ENCODE measurements at places on chromosomes 12 and 14.
A peak's percentile ranks its signal among the peaks of the same experiment; 100 is the strongest.

GRCh38 chr12:107684029-107684795, 1.4 kb upstream of the PWP1 start:
- no peak for DNase-seq

- peak; percentile 71 for DNase-seq
Observed at GRCh38 chr12:69254046-69254445, 14.7 kb downstream of the CPSF6 start.

DNA sequence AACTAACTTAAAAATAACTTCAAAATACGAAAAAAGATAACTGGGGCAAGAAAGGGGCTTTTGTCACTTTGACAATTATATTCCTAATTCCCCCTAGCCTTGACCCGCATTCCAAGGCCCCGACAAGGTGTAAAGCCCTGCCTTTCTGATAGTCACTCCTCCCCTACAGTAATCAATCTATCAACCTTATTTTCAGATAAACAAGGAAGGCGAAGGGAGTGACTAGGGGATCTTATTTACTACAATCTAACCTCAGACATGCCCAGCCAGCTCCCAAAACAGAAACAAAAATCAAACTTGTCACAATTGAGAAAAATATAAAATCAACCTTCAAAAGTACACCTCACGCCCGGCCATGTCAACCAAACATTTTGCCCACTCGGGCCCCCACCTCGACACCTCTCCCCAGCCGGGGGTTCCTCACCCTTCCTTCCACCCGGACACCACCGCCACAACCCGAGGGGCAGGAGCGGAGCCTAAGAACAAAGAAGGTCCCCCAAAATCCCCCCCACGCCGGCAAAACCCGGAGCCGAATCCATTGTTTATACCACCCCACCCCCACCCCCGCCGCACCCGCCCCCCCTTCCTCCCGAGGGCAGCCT, 562 bp downstream of the ZFYVE1 start:
- peak; percentile 7 for DNase-seq

DNA sequence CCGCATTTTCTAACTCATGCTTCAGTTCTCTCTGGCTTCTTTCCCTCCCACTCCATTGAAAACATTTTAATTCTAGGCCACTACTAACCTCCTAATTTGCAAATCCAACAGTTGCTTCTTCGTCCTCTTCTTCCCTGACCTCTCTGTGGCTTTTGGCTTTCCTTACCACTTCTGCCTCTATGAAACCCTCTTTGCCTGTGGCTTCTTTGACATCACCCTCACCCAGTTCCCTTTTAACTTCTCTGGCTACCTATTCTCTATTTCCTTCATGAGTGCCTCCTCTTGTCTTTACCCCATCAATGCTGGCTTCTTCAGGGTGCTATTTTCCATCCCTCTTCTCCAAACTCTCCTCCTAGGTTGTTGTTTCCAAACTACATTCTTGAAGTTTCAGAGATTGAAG, 4.4 kb upstream of the HCFC2 start:
- peak; percentile 12 for DNase-seq

DNA sequence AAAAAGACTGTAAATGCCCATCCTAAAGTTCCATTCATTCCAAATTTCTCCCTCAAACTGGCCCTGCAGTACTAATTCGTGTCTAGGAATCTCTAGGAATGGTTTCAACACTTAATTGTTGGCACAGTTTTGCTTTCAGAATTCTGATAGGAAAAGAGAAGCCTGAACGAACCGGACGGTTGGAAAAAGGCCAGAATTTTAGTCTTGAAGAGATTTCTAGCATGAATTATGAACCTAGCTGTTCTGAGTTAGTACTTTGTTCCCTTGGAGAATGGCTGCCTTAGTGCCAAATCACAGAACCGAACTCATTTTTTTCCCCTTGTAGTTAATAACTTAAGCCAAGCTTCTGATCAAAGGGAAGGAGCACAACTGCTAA, 262.6 kb downstream of the ADAMTS20 start:
- no peak for DNase-seq

DNA sequence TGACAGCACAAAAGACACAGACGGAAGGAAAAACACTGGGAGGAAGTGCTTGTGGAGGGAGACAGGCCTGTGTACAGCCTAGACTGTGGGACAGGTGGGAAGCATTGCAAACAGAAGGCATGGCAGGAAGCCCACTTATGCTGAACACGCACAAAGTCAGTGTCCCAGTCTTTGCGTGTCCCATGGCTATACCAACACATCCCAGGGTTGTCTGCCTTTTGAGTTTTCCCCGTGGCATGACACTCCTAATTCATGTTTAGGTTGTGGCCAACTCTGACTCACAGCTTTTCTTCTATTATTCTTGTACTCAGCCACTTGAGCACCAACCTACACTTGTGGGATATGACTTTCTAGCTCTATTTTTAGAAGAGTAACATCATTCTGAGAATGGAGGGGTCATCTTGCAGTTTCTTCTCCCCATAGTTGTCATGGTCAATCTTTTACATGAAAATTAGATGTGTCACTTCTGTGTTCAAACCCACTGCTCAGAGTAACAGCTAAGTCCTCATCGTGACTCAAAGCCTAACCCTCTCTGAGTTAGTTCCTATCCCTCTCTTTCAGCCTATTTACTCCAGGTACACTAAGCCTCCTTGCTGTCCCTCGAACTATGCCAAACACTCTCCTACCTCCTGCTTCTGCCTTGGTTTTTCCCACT, 27.5 kb upstream of the JPH4 start:
- DNase-seq, result peak; percentile 20

DNA sequence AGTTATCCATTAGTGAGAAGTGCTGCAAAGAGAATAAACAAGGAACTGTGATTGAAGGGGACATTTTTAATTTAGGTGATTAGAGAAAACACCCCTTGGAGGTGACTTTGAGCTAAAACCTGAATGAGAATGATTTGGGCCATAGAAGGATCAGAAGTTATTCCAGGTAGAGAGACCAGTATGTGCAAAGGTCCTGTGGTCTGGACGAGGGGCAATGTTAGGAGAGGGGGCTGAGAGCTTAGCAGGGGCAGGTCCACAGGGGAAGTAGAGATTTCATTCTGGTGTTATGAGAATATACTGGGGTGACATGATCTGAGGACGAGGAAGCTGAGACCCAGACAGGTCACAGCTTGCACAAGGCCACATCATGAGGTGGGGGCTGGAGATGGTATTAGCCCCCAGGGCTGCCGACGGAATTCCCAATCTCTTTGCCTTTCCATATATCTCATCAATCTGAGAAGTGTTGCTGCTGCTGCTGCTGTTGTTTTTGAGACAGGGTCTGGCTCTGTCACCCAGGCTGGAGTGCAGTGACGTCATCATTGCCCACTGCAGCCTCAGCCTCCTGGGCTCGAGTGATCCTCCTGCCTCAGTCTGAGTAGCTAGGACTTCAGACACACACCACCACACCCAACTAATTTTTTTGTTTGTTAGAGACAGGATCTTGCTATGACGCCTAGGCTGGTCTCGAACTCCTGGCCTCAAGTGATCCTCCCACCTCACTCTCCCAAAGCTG, 55.6 kb downstream of the KCTD10 start:
- no peak for DNase-seq
